Amygdala (tissue), 56 donors: ENCODE measurements at places on chromosomes 16 and 17.

DNA sequence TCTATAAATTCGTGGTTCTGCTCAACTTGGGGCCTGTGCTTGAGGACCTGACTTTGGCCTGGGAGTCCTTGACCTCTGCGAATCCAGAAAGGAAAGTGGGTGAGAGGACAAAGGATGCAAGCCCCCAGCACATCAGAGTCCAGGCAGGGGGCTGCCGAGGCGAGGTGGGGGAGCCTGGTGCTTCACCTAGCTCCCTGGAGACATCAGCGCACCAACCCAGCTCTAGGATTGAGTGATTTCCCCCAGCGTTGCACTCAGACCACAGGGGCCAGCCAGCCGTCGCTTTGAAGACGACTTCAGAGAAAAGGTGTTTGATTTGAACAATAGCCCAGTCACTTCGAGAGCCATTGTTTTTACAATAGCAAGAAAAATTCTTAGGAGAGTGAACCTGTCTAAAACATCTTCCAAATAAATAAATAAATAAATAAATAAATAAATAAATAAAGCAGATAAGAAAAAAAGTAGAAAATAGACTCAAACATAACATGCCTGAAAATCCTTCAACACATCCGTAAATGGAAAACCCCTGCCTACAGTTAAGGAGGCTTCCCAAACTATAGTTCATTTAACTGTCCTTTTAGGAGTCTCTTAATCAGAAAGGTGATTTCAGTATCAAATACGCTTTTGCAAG, 180.9 kb downstream of the RBFOX3 start:
- DNase-seq = no peak

DNA sequence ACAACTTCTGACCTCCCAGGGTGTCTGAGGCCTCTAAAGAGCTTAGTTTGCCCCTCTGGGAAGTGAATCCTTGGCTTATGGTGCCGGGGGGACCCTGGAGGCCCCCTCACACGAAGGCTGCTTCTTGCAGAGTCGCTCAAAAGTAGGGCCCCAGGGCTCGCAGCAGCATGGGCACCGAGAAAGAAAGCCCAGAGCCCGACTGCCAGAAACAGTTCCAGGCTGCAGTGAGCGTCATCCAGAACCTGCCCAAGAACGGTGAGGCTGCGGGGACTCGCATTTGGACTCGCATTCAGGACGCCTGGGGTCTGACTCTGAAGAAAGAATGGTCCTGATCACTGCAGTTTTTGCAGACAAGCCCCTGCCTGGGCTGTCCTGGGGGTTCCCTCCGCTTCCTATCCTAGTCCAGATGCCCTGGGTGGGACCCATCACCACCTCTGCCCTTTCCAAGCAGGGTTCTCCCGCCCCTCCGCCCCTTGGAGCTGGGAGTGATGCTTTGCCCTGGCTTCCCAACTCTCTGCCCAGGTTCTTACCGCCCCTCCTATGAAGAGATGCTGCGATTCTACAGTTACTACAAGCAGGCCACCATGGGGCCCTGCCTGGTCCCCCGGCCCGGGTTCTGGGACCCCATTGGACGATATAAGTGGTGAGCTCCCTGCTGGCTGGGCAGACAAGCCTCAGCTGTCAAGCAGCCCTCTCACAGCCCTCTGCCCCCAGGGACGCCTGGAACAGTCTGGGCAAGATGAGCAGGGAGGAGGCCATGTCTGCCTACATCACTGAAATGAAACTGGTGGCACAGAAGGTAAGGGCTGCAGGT, 698 bp downstream of the ACBD4 start:
- DNase-seq = no peak

DNA sequence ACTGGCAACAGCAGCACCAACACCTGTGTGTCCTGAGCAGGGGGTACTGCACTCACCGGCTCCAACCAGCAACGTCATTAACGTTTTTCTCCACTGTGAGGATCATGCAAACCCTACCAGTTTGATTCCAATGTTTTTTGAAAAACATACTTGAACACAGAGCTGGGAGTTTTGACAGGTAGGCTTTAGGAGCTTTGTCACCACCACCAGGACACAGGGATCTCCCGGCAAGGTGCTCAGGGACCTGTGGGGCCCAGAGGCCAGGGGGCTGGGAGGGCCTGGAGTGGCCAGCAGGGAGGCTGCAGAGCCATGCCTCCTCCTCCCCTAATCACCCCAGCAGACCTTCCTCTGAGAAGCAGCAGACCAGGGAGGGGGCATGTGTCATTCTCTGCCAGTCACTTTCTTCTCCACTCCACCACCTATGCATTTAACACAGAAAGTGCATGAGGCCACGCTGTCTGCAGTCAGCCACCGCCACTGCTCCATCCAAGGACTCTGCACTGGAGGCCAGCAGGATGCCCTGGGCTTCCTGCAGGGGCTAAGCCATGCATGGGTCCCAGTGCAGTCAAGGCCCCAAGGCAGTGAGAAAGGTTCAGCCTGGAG, 768.2 kb downstream of the KCNJ18 start:
- no peak for DNase-seq

- DNase-seq = no peak
Observed at GRCh38 chr17:20080513-20080912, 71.4 kb downstream of the SPECC1 start.

- no peak for DNase-seq
Observed at GRCh38 chr17:65039336-65039988, 17.1 kb downstream of the GNA13 start.

- DNase-seq = no peak
Observed at GRCh38 chr17:69960755-69961154, 114.3 kb upstream of the KCNJ16 start.

DNA sequence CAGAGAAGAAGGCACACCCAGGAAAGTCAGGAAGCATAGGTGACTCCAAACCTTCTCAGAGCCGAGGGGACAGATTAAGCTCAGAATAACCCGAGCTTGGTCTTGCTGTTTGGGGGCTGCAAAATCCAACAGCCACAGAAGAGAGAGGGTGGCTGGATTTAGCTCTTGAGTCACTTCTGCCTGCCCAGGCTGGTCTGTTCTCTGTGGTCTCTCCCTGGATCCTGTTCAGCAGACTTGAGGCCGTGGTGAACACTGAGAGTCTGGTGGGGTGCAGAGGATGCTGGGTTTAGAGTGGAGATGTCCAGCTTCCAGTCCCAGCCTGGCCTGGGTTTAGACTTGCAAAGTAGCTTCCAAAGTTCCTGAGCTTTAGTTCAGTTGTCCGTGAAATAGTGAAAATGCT, 8.8 kb downstream of the SLC26A11 start:
- DNase-seq = no peak

DNA sequence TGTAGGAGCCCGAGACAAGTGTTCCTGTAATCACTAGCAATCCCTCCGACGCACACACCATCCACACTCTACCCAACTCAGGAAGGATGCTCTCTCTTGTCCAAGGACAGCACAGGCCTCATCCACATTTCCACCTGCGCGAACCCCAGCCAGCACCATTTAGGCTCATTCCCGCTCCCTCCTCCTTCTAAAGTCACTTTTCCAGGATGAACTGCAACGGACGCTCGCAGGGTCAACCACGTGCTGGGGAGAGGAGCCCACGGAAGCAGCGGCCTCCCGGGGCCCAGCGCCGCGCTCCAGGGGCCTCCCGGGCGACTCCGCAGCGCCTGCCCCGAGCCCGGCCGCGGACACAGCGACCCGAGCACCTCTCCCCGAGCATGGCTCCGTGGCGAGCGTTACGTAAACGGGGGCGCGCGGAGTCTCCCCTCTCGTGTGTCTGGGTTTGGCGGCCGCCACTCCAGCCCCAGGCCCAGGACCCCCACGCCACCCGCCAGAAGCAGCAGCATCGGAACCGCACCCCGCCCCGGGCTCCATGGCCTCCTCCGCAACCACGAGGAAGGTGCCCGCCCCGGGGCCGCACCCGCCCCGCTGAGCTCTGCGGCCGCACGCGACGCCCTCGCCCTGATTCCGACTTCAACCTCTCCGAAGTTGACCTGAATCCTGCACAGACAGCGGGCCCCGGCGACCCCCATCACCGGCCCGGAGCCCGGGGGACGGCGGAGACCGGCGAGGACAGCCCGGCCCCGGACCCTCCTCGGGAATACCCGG, 668 bp downstream of the USP36 start:
- no peak for DNase-seq

DNA sequence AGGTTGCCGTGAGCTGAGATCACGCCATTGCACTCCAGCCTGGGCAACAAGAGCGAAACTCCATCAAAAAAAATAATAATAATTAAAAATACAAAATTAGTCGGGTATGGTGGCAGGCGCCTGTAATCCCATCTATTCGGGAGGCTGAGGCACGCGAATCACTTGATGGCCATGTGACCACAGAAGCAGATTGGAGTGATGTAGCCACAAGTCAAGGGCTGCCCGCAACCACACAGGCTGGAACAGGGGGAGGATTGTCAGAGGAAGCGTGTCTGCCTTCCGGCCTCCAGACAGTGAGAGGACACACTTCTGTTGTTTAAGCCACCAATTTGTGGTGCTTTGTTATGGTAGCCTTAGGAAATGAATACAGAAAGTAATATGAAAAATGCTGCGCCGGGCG, 11.8 kb upstream of the NAGS start:
- no peak for DNase-seq

DNA sequence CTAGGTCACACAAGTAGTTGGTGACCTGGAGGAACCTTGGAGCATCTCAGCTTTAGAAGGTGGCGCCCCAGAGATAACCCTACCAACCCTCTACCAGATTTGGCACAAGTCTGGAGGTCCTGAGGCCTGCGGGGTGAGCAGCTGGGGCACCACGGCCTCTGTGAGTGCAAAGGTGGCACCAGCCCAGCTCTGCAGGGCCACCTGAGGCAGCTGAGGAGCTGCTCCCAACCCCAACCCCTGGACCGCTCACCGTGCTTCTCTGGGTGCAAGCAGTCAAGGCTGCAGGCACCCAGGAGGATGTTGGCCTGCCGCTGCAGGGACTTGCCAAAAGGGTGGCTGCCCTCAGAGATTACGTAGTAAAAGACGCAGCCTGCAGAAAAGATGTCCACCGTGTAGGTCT, 28.4 kb upstream of the ICAM2 start:
- no peak for DNase-seq

- no peak for DNase-seq
Observed at GRCh38 chr17:77609553-77610517, 348.7 kb upstream of the TNRC6C start.
